ENCODE measurements at places on chromosomes 6 and 20.

- no peak for DNase-seq
Measured at GRCh38 chr6:56222499-56222898, 24.9 kb downstream of the COL21A1 start.

DNA sequence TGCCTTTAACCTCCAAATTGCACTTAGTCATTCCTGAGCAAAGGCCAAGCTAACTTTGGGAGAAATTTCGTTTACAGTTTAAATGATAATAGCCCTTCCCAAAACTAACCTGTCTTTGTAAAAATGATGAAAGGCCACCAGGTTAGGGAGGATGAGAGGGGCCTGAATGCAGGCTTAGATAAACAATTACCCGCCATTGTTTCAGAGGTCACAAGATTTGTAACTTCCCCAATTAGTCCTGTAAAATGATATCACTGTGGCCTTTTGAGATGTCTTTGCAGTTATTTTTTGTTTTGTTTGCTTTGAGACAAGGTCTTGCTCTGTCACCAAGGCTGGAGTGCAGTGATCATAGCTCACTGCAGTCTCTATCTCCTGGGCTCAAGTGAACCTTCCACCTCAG is 26.3 kb downstream of the GNL1 start:
- no peak for DNase-seq

GRCh38 chr6:74199215-74199915 is 503.4 kb downstream of the CD109 start:
- no peak for DNase-seq

- no peak for DNase-seq
Measured at GRCh38 chr20:34426026-34426425, 63.0 kb downstream of the ITCH start.

DNA sequence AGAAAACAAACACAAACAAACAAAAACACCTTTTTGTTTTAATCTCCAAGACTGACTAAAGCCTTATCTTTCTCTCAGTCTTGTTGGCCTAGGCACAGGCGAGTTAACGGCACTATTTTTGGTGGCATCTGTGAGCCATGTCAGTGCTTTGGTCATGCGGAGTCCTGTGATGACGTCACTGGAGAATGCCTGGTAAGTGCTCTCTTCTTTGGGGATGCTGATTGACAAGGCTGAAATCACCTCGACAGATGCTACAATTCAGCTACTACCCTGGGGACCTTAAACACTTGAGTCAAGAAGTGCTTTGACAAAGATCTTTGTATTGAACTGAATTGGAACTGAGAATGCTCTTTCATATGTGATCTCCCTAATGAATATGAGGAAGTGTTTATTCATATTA is 384.1 kb downstream of the LAMA2 start:
- DNase-seq: no peak

- no peak for DNase-seq
Measured at GRCh38 chr6:154583546-154584188, 73.2 kb upstream of the CNKSR3 start.

- peak; percentile 23 for DNase-seq
Measured at GRCh38 chr6:52361414-52361944, 472 bp upstream of the PAQR8 start.

- DNase-seq: no peak
Measured at GRCh38 chr6:125259354-125259736, 42.4 kb downstream of the HDDC2 start.
